Pulmonary artery endothelial cell (primary cell): ENCODE measurements at places on chromosomes 1 and 21. TPM values are rescaled to one million over a fixed set of nuclear protein-coding genes. Genes with fewer than 3 reads are reported as not detected.

The IFNLR1 gene
- not detected in 2 replicates for total RNA-seq

The TRIM67 gene
- not detected in 2 replicates for total RNA-seq

The CYP4A22 gene
- total RNA-seq, result not detected in 2 replicates

The PTGS2 gene
- 4.9 and 10.0 TPM in 2 replicates for total RNA-seq

The INSRR gene
- total RNA-seq, result not detected in 2 replicates

The COL16A1 gene
- total RNA-seq, result 0.33 and 0.53 TPM in 2 replicates

- DNase-seq, result no peak
Measured at GRCh38 chr1:2502210-2502609, 24.2 kb downstream of the PANK4 start.

DNA sequence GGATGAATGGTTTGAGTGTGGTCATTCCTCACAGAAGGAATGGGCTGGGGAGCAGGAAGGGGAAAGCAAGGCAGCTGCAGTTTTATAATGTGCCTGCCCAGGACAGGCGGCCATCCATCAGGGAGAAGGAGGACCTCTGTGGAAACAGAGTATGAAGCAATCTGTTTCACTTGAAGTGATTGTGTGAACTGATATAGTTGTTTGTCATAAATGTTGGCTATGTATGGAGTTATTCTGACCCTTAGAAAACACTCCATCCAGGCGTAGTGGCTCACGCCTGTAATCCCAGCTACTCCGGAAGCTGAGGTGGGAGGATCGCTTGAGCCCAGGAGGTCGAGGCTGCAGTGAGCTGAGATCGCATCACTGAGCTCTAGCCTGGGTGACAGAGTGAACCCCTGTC, 46.5 kb downstream of the NENF start:
- DNase-seq, result no peak

- DNase-seq, result peak; percentile 7
Measured at GRCh38 chr1:53766831-53767405, 28.0 kb upstream of the GLIS1 start.

GRCh38 chr1:234302354-234302962, 70.8 kb upstream of the COA6 start:
- DNase-seq, result no peak

DNA sequence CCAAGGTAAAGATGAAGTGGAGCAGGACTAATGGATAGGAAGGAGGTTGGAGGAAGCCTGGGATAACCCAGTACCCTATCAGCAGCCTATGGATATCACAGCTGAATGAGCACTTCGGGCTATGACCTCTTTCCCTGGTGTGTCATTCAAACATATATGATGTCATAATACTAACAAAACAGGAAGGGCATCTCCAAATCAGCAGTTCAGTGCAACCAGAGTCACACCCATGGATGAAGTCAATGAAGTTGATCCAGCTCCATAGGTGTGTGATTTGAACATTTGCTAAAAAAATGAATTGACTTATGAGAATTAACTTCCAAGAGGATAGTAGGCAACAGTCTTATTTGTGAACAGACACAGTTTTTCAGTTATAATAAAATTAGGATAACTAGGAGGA, 1.7 kb upstream of the C1orf116 start:
- no peak for DNase-seq

- DNase-seq, result no peak
Measured at GRCh38 chr1:173413271-173413707, 63.8 kb upstream of the PRDX6 start.

DNA sequence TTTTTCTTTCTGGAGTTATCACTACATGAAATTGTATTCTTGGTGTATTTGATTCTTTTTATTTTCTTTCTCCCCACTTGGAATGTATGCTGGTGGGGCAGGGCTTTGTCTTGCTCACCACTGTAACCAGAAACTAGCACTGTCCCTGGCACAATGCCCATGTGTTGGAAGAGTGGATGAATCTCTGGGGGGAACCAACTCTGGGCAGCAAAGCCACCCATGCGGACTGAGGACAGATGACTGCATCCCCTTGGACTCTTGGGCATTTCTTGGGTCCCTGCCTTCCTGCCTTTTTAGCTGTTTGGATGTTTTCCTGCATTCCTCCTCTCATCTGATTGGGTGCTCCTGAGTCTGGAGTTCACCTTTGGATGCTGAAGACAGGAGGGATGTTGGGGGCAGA, 6.1 kb downstream of the CYP4B1 start:
- no peak for DNase-seq

DNA sequence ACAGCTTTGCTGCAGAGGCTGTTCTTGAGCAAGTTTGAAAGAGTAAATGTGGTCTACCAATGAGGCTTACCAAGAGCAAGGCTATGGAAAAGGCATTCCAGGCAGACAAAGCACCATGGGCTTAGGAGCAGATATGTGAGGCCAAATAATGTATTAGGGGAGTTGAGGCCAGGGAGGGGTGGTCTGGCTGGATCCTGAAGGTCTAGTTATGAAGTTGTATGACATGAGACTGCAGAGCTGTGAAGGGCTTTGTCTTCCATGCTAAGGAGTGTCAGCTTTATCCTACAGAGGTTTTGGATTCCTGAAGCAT, 51.8 kb upstream of the TSPAN2 start:
- DNase-seq, result no peak

DNA sequence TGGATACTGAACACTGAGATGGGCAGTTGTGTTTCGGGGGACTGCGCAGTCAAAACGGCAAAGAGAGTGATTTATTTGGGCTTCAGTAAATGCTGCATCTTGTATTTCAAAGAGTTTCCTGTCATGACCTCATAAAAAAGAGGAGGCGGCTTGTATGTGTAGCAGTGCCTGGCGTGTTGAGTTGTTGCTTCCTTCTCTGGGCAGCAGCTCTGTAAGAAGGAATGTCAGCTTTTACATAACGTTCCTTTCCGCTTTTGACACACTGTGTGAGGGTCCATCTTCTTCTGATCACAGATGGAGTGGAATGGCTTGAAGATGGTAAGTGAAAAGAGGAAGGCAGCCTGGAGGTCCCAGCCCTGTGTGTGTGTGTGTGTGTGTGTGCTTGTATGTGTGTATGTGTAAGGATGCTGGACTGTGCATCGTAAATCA, 941 bp downstream of the ELAVL4 start:
- DNase-seq, result no peak

DNA sequence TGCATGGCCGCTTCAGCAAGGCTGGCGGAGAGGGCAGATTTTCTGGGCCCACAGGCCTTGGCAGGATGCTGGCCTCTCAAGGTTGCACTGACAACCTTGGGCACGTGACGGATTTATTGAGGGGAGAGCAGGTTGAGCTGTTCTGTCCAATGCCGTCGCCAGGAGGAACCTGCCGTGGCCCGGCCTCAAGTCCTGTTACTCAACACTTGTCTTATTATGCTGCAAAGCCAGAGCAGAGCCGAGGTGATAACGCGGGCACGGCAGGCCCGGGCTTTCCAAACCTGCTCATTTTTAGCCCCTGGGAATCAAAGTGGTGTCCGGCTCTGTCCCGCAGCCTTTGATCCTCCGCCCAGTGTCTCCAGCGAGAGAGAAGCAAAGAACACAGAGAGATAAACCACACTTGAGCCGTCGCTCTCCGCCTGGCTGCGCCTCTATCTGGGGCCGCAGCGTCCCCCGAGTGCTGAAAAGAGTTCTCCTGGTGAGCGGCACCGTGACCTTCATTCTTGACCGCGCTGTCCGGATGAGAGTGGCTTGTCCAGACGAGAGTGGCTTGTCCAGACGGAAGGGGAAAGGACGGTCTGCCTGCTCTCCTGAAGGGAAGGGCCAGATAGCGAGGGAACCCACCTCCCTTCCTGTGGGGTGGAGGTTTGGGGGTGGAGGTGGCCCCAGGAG, 162.3 kb upstream of the ARHGEF16 start:
- DNase-seq, result no peak

GRCh38 chr1:226730071-226730470, 9.0 kb downstream of the ITPKB start:
- DNase-seq, result no peak

GRCh38 chr1:67735206-67735605, 50.2 kb downstream of the GADD45A start:
- DNase-seq, result no peak

DNA sequence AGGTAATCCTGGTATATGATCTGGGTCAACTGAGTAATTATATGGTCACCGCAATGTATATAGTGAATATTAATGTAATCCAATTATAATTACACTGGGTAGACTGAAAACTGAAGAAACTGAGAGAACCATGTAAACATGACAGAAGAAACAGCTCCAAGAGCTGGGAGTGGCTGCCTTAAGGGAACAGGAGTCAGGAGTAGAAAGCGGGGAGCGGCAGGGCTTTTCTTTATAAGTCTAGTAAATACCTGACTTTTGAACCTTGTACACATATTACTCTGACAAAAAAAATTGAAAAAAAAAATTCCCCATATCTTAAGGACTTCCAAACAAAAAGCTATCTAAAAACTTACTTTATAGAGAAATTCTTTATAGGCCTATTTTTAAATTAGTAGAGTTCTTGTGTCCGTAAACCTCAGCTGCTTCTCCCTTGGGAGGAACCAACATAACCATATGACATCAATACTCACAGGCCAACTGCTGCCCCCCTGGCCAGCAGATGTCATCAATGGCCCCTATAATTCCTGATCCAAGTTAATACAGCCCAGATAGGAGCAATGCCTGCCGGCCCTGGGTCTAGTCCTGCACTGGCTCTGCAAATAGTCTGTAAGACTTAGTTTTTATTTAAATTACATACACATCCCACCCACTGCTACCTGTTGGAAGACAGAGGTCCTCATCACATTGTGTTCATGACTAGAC, 33.8 kb downstream of the THAP3 start:
- DNase-seq, result no peak

DNA sequence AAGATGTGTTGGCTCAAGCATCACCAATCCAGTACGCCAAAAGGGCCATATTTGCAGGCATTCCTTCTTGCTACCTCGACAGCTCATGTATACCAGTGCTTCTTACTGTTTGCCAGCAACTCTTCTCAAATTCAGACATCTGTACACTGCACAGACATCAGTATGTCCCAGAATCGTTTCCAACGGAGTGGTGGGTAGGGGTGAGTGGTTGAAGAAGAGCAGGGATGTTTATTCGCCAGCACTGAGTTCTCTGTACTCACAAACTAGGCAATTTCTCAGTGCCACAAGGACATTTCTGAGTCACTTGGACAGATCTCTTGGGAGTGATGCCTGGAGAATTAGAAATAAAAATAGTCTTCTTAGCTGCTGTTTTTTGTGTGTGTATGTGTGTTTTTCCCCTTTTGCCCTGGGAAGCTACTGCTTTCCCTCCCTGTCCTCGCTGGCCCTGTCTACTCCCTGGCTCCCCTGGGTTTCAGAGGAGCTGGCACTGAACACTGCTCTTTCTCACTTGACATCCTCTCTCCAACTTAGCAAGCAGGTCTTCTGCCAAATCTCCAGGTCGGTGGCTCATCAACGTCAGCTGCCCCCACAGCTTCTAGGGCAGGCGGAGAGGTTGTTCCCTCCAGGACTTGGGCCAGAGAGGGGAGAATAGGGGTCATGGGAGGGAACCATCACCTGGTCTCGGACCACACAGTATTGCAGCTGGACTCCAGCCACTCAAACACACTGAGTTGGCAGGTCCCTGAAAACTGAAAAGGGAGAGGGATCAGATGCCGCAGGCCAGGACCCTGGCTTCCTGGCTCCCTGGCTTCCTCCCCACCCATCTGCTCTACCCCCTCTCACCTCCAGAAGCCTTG, 90.5 kb downstream of the NMNAT2 start:
- no peak for DNase-seq

DNA sequence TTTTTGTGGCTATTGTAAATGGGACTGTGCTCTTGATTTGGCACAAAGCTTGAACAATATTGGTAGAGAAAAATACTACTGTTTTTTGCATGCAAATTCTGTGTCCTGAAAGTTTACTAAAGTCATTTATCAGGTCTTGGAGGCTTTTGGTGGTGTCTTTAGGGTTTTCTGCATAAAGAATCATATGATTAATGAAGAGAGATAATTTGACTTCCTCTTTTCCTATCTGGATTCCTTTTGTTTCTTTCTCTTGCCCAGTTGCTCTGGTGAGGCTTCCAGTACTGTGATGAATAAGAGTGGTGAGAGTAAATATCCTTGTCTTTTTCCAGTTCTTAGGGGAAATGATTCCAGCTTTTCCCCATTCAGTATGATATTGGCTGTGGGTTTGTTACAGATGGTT, 1166.7 kb downstream of the NCAM2 start:
- DNase-seq, result no peak

GRCh38 chr1:86154571-86155050, 2.0 kb downstream of the COL24A1 start:
- DNase-seq, result no peak

- no peak for DNase-seq
Measured at GRCh38 chr1:207495801-207496792, at the start of gene CR1. Gene CR1, plus strand, starts transcription at chr1:207496157. Its CDS starts 111 bp downstream, at chr1:207496268.

GRCh38 chr1:86381223-86381622, 14.9 kb downstream of the ODF2L start:
- no peak for DNase-seq

DNA sequence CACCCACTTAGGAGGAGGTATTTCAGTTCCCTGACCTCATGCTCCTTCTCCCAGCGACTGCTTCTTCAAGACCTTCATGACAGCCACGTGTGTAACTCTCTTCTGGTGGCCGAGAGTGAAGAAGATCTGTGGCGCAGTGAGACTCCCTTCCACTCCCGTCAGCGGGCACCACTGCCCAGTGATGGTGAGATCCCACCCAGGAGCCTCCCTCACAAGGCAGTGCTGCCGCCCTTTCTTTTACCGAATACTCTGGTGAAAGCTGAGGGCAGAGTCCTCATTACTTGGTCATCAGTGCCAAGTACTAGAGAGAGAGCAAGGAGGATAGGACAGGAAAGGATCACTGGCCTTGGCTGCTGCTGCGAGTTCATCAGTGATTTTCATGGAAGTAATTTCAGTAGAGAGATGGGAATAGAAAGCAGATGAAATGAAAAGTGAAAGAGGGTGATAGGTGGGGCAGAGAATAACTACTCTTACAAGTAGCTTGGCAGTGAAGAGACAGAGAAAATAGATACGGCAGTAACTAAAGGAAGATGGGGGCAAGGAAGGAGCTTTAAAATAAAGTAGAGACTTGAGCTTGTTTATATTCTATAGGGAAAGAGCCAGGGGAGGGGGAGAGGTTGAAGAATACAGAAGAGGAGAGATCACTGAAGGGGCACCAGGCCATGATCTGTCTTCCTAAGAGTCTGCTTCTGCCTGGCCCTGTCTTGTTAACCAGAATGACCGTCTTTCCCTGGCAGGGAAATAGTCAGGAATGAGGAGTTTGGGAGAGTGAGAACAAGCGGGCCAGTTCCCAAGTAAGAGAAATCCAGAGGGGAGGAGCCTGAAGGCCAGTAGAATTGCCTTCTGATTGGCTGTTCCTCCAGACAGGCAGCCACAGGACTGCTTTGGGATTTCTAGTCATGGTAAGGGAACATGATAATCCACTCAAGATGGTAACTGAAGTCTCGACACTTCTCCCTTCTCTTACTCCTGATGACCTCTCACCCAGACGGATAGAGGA, 18.3 kb downstream of the HYI start:
- DNase-seq, result no peak

- no peak for DNase-seq
Measured at GRCh38 chr1:111205714-111206050, 5.2 kb upstream of the DENND2D start.
